ENCODE measurements at places on chromosomes 12 and 14.

DNA sequence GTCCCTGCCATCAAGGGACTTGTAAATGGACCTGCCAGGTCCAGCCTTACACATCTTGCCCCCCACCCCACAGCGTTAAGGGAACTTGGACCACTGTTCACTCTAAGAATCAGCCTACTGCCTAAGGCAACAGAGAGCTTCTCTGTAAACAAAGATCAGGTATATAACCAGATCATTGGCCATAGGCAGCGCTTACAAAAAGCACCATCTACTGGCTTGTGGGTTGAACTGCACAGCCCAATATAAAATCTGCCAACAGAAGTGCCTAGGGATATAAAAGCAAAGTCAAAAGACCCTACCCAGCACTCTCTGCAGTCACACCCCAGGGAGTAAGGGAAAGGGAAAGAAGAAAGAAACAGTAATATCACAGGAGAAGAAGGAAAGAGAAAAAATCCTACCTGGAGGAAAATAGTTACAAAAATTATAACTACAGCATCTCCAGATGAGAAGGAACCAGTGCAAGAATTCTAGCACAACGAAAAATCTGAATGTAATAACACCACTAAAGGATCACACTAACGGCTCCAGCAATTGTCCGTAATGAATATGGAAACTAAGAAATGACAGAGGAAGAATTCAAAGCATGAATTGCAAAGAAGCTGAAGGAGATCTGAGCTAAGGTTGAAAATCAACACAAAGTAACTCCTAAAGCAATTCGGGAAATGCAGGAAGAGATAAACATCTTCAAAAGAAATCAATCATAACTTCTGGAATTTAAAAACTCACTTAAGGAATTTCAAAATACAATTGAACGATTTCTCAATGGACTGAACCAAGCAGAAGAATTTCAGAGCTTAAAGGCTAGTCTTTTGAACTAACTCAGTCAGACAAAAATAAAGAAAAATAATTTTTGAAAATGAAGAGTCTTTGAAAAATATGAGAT is 95.2 kb upstream of the PCED1B start:
- no peak for DNase-seq

GRCh38 chr12:122788387-122788786 is 14.0 kb downstream of the CCDC62 start:
- peak; percentile 5 for DNase-seq

DNA sequence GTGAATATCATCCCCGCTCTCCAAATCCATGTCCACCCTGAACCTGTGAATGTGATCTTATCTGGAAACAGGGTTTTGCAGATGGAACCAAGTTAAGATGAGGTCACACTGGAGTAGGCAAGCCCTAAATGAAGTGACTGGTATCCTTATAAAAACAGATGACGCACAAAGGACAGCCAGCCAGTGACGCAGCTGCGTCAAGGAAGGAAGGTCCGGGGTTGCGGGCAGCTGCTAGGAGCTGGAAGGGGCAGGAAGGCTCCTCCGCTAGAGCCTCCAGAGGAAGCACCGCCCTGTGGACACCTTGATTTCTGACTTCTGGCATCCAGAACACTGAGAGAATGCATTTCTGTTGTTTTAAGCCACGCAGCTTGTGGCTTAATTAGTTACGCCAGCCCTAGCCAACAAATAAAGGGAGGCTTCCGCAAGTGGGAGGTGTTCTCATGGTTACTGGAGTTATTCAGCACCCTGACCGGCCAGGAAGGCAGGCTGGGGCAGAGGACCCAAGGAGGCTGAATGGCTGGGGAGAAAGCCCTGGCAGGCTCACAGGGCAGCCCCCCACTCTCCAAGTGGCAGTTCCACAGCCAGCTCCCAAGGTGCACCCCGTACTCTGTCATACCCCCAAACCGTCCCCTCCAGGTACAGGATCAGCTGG is 127.6 kb upstream of the NCOR2 start:
- no peak for DNase-seq

GRCh38 chr12:112046003-112046402 is 32.8 kb downstream of the ERP29 start:
- DNase-seq = no peak

GRCh38 chr14:38004610-38004879 is 203.2 kb upstream of the SSTR1 start:
- DNase-seq = no peak

DNA sequence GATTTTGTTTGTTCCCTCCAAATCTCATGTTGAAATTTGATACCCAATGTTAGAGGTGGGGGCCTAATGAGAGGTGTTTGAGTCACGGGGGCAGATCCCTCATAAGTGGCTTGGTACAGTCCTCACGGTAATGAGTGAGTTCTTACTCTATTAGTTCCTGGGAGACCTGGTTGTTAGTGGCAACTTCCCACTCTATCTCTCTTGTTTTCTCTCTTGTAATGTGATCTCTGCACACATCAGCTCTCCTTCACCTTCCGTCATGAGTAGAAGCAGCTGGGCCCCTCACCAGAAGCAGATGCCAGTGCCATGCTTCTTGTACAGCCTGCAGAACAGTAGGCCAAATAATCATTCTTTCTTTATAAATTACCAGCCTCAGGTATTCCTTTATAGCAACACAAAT is 29.6 kb upstream of the KCNK10 start:
- no peak for DNase-seq

- DNase-seq = no peak
Observed at GRCh38 chr12:3207858-3208257, 130.7 kb downstream of the TSPAN9 start.

- DNase-seq = no peak
Observed at GRCh38 chr14:30330445-30330844, 228.5 kb upstream of the G2E3 start.

- DNase-seq = no peak
Observed at GRCh38 chr14:69711065-69711464, 55.9 kb upstream of the SRSF5 start.

DNA sequence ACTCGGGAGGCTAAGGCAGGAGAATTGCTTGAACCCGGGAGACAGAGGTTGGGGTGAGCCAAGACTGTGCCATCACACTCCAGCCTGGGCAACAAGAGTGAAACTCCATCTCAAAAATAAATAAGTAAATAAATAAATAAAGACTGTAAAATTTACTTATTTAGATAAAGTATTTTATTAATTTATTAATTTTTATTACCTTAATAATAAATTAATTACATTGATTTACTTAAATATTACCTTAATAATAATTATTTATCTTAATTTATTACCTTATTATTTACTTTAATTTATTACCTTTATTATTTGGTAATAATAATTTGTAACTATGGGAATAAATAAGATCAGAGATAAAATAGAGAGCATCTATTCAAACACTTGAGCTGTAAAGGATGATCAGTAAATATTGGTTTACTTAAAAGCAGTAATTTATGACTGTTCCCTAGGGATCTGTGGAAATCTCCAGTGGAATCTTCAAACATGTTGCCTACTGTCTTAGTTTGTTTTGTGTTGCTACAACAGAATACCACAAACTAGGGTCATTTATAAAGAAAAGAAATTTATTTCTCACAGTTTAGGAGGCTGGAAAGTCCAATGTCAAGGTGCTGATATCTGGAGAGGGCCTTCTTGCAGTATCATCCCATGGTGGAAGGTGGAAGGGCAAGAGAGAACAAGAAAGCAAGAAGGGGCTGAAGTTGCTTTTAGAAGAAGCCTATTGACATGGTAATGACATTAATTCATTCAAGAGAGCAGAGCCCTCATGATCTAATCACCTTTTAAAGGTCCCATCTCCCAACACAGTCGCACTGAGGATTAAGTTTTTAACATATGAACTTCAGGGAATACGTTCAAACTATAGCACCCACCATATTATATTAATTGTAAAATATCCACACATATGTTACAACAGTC is 37.1 kb downstream of the SOCS2 start:
- no peak for DNase-seq

DNA sequence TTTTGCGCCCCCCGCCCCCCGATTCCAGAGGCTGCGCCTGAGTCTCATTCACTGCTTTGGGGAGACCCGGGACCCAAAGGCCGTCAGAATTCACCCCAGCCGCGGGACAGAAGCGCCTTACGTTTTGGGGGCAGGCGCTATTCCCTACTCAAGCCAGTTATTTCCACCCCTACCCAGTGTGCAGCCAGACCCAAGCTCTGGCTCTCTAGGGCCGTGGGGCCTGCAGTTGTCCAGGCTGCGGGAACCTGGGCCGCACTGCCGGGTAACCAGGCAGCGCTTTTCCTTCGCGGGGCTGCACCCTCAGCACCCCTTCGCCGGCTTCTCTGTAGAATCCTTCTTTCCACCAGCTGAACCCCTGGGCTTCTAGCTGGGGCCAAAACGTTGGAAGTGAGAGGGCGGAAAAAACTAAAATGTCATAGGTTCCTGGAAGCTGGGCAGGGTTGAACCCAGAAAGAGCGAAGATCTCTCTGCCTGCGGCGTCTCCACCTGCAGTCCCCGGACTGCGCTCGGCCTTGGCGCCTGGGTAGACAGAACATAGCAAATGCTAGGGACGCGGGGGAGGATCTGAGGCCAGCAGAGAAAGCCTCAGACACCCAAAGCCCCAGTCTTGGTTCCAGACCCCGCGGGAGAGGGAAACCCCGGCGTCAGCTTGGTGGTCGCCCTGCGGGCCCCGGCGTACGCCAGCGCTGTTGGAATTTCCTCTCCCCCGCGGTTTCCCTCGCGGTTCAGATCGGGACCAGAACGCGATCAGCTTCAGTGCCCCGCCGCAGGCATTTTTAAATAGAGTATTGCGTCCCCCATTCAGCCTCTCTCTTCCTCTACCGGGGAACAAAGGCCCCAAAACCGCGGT is 18.3 kb downstream of the TBX3 start:
- DNase-seq = no peak

GRCh38 chr14:54108481-54109471 is 152.2 kb upstream of the BMP4 start:
- DNase-seq = peak; percentile 31

DNA sequence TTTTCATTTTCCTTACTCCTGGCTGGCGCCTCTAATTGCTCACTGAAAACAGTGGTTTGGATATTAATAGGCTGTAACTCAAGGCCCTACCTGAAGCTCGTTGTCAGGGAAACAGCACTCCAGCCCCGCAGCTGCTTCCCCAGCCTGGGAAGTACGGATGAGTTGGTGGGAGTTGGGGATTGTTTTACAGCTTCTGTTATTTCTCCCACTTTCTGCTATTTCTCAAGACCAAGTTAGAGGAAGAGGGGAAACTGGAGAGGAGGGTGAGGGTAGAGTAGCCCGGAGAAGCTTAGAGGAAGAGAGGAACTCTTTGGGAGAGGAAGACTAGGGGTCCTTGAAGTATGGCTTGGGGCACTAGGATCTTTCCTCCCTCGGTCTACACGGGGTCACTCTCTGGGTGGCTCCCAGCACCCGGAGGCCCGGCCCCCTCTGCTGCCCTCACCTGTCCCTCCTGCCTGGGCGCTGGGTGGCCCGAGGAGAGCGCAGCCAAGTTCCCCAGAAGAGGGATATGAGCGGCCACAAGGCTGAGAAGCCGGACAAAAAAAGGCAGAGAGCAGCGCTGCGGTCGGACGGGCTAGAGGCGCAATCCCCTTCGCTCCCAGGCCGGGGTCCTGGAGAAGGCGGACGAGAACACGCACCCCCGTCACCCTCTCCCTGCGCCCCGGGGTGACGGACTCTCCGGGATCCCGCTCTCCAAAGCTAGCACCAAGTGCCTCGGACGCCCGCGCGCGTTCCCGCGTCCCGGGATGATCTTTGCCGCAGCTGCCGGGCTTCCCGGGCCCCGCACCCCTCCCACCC is 671 bp downstream of the SPTB start:
- DNase-seq = no peak

DNA sequence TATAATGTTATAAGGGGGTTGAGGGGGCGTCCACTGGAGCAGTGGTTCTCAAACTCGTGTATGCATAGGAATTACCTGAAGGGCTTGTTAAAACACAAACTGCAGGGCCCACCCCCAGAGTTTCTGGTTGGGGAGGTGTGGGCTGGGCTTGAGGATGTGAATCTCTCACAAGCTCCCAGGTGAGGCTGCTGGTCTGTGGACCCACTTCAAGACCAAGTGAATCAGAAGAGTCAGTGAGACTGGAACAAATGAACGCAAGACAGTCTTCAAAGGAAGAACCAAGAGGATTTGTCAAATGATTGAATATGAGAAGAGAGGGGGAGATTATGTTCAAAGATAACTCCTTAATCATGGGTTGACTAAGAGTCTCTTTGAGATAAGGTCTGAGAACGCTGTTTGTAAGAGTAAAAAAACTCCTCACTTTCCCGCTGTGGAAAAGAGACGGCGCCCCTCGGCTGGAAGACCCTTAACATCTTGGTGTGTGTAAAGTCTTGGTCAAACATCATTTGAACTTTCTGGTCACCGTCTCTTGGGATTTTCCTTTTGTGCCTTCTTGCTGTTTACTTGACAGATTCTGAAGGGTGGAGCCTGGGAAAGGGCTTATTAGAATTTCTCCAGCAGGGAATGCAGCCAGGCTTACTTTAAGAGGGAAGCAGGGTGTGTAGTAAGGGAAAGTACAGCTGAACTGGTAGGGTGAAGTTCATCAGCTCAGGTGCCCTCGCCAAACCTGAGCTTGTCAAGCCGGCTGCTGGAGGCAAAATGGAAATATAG is 5.3 kb upstream of the FOXN3 start:
- no peak for DNase-seq

GRCh38 chr14:79356040-79356439 is 855.3 kb downstream of the DIO2 start:
- DNase-seq = no peak

DNA sequence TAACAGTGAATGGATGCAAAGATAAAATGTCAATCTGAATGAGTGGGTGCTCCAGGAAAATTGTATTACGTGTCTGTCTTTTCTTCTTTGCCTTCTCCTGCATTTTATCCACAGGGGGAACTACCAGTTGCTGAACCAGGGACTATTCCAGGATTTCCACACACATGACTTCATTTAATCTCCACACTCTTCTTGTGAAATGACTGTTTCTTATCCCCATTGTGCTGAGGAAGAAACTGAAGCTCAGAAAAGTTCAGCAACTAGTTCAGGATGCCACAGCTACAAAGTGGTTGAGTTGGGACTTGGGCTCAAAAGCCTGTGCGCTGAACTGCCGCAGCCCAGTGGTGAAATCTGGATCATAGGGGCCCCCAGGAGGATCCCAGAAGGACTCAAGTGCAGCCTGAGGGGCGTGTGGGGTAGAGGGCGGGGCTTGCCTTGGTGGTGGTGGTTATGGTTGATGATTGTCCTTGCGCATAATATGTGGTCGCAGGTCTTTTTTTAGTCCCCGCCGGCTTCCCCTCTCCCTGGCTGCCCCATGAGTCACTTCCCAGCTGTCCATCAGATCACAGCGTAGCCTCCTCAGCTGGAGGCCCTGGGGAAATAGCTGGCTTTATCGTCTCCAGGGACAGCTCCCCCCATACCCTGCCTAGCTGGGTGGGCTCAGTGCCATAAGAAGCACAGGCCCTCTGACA is 235.2 kb upstream of the CRY1 start:
- peak; percentile 30 for DNase-seq

- DNase-seq = no peak
Observed at GRCh38 chr14:106657460-106657859, 1131.1 kb downstream of the TMEM121 start.

DNA sequence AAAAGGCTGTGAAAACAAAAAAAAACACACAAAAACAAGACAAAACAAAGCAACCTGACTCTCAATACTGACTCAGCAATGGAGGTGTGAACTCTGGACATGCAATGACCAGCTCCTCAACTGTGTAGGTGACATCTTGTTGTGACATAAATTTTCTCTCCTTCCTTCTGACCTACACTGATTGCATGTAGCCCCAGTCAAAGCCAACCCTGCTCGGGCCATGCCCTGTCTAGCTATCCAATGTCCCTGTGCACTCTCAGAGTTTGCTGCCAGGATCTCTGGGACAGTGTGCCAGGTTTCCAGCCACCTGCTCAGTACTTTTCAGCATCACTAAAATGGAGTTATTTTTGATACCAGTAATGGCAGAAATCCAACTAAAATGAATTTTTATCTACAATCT is 18.9 kb upstream of the CRACR2A start:
- DNase-seq = no peak

All from skeletal muscle cell (primary cell).